Fibroblast of skin of right biceps (primary cell): ENCODE measurements at places on chromosomes 11 and 22.
A peak's percentile ranks its signal among the peaks of the same experiment; 100 is the strongest.

GRCh38 chr11:67370351-67371076, 2.9 kb downstream of the CLCF1 start:
- DNase-seq = peak; percentile 62

DNA sequence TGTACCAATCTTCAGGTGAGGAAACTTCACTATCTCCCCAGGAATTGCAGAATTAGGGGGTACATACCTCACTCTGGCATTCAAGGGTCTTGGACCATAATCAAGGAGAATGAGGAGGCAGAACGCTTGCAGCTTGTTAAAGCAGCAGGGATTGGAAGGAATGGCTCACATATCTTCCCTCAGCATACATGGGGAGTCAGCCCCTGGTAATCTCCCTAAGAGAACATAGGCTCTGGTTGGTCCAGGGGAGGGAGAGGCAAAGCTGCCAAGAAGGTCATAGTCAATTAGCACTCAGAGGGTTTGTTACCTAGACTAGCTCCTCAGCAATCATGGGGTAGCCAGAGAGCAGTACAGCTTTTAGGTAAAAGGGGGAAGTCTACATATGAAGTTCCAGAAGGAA, 256.8 kb downstream of the INSC start:
- DNase-seq = no peak

DNA sequence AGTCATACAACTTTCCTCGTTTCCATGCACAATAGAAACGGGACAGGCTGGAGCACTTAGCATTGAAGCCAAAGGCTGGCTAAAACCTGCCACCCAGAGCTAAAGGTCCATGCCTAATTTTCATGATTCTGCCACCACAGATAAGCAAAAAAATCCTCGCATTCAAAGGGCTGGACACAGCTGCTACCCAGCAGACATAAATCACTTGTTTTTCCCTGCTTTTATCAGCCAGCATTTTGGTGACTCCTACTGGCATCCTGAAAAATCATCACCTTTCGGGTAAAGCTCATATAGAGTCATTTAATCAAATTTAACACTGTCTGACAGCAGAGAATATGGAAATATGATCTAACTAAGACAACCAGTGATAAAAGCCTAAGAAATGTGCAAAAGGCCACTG, 37.9 kb downstream of the ALG9 start:
- DNase-seq = no peak

GRCh38 chr11:69205743-69206612, 50.2 kb downstream of the SMIM38 start:
- no peak for DNase-seq

GRCh38 chr11:134466610-134467567, 54.8 kb upstream of the B3GAT1 start:
- no peak for DNase-seq

GRCh38 chr11:8099291-8099899, 18.4 kb downstream of the TUB start:
- DNase-seq = peak; percentile 74

GRCh38 chr11:118002541-118003423, 16.6 kb downstream of the IL10RA start:
- peak; percentile 63 for DNase-seq

DNA sequence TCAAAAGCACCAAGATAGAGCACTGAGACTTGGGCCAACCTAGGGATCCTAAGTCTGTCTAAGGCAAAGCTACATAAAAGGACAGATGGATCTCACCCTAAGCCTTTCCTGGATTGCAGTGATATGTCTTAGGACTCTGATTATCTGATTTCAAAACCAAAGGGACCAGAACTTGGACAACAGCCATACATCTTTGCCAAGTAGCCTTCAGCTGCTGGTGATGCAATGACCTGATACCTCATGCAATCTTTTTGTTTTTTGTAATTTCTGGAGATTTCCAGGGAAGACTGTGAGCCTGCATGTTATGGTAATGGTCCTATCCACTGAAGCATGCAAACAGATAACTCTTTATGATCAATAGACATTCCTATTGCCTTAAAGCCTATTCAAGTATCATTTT, 230.4 kb upstream of the MTNR1B start:
- DNase-seq = peak; percentile 72

DNA sequence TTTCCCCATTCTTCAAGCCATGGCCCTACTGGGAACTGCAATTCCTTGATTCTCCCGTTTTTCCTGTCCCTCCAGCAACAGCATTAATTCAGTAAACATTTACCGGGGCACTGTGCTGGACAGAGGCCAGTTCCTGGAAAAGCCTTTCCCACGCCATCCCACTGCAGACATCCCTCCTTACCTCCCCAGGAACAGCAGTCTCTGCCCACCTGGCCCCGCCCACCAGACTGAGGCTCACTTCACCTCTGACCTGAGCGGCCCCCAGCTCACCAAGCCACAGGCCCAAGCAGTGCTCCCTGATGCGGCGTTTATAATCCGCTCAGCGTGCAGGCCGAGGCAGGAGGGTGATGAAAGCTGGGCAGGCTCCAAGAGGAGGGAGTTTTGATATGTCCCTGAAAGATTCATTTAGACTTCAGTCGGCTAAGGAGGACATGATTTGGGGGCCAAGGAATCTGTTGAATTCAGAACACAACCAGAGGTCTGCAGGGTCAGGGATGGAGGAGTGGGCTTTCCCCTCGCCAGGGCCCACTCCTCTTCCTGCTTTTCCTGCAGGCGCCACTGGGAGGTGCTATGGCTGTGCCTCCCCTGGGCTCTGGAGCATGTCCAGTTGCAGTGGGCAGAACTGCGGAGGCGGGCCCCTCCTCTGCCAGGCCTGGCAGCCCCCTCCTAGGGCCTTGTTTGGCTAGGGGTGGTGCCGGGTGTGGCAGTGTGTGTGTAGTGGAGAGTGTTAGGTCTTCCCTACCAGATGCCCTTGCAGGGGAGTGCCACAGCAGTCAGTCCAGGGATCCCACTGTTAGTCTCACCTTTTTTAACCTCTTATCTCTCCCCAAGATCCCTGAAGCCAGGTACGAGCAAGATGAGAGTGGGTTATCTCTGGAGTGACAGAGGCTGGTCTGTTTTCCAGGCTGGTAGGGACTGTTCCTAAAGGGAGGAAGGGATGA, 1.4 kb upstream of the TAGLN start:
- DNase-seq = peak; percentile 60

- peak; percentile 56 for DNase-seq
These were observed 7.2 kb upstream of the EHD1 start for GRCh38 chr11:64885367-64886286.
